ENCODE measurements at places on chromosomes 4 and X.
A peak's percentile ranks its signal among the peaks of the same experiment; 100 is the strongest.

DNA sequence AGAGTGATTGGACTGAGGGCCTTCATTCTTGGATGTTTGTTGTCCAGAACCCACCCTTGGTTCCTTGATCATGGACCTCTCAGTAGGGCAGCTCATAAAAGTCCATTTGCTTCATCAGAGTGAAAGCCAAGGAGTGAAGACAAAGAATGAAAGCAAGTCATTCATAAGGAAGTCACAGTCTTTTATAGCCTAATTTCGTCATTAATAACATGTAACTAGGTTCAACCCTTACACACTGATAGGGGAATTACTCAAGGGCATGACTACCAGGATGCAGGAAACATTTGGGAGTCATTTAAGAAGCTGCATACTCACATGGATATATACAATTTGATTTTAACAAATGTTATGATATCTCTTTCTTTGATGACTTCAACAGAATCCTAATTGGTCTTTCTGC lies 95.2 kb downstream of the RPA4 start:
- no peak for DNase-seq

GRCh38 chrX:16838202-16839066 lies 31.7 kb downstream of the RBBP7 start:
- peak; percentile 19 for DNase-seq

DNA sequence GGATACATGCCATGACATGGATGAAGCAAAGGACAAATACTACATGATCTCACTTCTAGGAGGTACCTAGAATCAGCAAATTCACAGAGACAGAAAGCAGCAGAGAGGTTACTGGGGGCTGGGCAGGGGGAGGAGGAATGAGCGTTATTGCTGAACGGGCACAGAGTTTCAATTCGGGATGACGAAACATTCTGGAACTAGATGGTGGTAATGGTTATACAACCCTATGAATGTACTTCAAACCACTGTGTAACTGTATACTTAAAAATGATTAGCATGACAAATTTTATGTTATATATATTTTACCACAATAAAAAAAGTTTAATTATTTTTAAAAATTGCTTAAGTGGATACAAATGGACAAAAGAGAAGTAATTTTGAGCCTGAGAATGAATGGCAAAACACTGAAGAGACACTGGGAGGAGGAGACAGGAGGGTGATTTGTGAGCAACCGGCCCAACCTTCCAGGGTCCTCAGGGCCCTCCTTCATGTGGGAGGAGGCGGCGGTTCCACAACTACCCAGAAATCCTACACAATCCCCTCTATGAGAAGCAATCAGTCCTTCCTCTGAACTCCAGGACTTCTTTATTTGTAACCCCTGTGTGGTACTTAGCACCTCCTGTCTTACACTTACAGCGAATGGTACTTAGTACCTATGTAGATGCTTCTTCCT lies 14.1 kb downstream of the ACSL1 start:
- DNase-seq, result no peak

DNA sequence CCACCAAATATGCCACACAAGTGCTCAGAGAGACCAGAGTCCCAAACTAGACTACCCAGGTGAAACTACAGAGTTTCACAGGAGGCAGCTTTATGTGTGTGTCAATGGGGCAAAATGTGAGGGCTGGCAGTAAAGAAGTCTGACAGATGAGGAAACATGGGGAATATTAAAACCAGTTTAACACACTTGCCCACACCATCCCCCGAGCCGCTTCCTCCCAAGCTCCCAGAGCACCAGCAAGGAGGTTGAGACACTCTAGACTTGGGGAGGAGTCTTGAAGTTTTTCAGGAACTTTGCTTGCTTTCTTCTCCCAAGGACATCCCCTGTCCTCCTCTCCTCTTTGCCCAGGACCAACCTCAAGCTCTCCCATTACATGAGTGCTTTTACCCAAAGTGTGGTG lies 94.7 kb upstream of the SPRY1 start:
- DNase-seq, result no peak

GRCh38 chr4:180925805-180926204 lies 1317.4 kb upstream of the TENM3 start:
- no peak for DNase-seq

DNA sequence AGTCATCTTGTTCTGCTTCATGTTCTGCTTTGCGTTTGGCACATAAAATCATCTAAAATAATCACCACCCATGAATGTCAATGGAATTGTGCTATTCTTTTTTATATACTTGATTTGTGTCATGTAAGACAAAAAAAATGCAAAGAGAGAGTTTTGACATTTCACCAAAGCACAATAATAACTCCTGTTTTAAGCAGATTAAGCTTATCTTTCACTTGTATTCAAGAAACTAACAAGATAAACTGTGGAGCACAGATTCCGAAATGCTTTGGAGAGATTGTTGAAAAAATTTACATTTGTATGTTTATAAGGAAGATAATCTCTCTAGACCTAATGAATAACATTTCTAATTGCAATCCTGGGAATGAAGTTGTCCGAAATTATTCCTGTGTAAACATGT lies 225.1 kb upstream of the ANXA10 start:
- no peak for DNase-seq

DNA sequence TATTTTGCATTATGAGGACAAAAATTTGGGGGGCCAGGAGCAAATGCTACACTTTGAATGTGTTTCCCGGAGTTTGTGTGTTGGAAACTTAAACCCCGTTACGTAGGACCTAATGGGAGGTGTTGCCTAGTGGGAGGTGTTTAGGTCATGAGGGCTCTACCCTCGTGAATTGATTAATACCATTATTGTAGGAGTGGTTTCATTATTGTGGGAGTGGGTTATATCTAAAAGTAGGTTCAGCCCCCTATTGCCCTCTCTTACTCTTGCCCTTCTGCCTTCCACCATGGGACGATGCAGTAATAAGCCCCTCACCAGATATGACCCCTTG lies 15.5 kb downstream of the UBA6 start:
- no peak for DNase-seq

GRCh38 chrX:72317139-72317538 lies 11.4 kb upstream of the CITED1 start:
- DNase-seq, result no peak

DNA sequence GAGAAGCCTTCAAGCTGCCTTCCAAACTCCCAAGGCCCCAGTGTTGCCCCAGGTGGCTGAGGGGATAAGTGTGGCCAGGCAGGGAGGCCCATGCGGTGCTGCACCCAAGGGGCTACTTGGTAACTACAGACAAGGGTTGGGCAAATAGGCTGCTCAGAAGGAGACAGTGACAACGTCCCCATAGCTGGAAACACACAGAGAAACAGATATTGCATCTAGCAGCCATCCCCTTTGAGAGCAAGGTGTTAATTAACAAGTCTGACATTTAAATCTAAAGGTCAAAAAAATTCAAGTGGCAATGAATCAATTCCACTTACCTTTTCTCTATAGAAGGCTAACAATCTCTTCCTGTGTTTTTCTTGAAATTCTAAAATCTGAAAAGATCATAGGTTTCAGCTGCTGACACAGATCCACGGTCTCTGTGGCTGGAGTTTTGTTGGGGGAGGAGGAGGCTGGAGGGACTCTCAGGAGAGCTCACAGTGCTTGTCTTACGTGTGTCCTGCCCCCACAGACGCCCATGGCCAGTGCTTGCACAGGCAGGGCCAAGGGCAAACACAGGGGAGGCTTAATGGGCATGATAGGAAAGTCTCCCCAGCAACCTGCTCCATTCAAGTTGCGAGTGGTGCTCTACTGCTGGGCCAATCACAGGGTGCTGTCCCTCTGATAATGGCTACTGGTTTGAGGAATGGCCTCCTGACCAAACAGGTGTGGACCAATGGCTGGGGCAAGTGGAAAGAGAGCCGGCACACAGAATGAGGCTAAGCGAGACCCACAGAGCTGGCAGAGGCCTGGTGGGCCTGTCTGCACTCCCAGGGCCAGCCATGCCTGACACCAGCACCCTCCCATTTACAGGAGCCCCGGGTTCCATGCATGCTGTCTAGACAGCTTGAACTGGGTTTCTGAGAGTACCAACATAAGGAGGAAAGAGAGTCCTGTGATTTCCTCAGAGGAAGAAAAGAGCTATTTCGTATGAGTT lies 22.6 kb downstream of the RNF212 start:
- no peak for DNase-seq

DNA sequence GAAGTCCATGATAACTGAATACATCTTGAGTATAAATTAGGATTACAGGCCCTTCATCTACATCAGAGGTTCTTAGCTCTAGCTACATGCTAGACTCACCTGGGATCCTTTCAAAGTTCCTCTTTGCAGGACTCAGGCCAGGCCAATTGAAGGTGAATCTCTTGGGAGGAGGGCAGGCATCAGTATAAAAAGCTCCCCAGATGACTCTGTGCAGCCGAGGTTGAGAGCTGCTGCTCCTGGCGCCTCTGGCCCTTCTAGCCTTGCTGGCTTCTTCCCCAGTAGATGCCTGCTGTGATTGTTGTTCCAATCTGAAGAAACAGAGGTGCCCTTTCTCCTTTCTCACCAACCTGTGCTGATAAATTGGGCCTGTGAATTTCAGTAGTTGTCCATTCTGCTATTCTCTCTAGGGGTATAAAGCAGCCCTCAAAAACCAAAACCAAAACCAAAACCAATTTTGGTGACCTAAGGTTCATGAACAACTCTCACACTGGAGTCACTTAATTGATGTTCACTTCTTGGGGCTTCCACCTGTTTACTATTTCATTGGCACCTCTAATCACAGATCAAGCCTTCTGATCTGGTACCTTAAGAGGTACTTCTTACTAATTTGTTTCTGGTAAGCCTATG lies 78.7 kb downstream of the SUPT20HL2 start:
- DNase-seq, result no peak

DNA sequence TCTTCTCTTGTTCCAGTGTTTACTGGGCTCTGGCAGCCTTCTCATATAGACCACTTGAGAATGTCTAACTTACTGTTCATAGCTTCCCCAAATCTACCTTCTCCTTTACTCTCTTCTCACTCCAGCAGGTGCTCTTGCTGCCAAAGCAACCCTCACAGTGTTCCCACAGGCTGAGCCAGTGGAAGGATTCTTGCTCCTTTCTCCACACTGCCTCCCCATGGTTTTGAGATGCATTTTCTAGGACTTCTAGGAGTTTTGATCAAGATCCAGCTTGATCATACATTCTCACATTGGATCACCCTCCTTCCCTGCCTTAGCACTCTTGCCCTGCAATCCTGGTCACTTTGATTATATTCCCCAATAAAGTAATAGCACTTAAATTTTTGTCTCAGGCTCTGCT lies 230.8 kb downstream of the TMEM47 start:
- peak; percentile 42 for DNase-seq

DNA sequence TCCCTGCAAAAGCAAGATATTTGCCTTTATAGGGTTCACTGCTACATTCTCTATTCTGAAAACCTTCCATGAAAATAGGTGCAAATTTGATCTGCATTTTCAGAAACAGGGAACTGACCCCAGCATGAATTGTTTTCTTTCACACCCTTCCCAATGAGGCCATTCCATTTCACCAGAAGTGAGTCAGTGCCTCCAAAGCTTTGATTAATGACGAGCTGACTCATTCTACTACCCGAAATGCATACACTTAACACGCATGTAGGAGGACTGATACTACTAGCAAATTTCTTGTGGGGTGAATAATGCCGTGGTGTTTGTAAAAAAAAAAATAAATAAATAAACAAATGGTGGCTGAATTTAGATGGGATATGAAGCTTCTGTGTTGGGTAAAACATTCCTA lies 146.9 kb upstream of the FGF13 start:
- DNase-seq, result no peak

- DNase-seq, result no peak
These were observed 30.2 kb downstream of the CNOT6L start for GRCh38 chr4:77788990-77789389.

DNA sequence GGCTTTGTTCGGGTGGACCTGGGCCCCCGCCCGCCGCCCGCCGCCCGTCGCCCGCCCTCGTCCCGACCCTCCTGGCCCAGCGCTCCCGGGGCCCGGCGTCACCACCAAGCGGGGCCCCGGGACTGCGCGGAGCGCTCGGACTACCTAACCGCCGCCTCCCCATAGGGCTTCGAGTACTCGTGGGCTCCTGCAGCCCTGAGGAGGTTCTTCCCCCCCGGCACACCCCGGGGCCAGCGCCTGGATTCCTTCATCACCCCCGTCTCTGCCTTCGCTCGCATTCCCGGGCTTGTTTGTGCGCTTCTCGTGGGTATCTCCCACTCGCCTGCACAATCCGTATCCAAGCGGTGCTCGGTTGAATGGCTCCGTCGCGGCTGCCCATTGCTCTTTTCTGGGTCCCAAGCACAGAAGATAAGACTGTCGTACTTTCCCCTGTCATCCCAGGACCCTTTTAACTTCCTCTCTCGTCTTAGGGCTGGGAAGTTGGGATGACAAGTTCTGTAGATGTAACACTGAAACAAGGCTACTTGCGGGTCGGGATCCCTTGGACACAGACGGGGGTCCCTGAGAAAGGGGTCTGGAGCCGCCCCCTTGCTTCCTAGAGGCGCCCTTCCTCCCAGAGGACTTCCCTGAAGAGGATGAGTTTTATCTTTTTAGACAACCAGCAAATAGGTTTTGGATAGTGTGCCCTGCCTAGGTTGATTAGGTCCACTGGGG lies 565 bp downstream of the MOB1B start:
- DNase-seq, result peak; percentile 63

- DNase-seq, result no peak
These were observed 592.9 kb downstream of the BCOR start for GRCh38 chrX:39504850-39505259.

DNA sequence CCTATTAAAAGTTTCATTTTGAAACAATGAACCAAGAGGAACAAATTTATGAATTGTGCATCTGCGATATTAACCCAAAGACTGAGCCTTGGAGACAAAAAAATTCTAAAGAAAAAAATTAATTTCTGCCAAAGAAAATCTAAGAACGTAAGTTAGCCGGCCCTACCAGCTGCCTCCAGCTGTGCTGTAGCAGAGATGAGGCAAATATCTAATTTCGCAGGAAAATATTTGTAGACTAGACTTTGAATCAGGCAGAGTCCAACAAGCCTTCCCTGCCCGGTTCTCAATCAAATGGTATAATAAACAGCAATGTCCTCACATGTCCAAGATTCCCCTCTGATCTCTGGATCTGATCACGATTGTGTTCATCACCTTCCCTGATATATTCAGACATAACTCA lies 21.2 kb upstream of the SMIM20 start:
- no peak for DNase-seq

GRCh38 chr4:107736924-107737448 lies 17.0 kb upstream of the PAPSS1 start:
- DNase-seq, result peak; percentile 64

DNA sequence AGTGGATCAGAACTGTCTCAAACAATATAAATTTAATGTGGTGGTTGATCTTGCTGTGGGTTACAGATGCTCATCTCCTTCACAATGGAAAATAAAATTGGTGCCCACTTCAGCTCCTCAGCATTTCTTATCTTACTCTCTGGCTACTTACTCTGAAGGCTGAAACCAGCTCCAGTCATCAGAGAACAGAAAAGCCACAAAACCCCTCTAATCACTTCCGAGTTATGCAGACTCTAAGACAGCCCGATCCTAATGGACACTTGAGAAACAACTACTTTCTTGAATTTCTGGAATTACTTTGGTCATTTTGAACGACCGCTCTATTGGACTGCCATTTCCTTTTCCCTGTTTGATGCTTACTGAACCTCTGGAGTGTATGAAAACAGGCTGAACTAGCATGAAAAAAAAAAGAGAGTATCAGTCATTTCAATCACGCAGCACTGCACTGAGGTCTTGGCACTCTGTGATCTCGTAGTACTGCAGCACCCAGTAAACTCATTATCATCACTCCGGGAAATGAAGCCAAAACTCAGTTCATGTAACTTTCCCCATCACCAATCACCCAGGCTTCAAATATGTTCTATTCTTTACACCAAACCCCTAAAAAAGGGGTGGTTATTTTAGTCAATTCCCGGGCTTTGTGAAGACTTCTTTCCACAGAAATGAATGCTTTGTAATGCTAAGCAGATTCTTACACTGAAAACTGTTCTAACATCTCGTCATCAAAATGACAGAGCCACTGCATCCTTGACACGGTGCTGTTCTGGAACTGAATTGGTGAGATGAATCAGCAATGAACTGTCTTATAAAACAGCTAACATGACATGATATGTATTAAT lies 54.5 kb downstream of the TSPAN5 start:
- DNase-seq, result no peak
